Stimulated activated CD8-positive, alpha-beta memory T cell treated with anti-CD3 and anti-CD28 coated beads, Interleukin-2, amount 100 ng/mL, for 1 hour (primary cell): ENCODE measurements at places on chromosomes 7 and 10.

GRCh38 chr7:102119213-102119651 is 167.4 kb upstream of the SH2B2 start:
- no peak for DNase-seq

- no peak for DNase-seq
Observed at GRCh38 chr7:113367041-113367586, 248.8 kb upstream of the SMIM30 start.

GRCh38 chr7:133511252-133511651 is 258.4 kb downstream of the EXOC4 start:
- DNase-seq = no peak

GRCh38 chr7:111329367-111330234 is 232.7 kb downstream of the IMMP2L start:
- DNase-seq = no peak

DNA sequence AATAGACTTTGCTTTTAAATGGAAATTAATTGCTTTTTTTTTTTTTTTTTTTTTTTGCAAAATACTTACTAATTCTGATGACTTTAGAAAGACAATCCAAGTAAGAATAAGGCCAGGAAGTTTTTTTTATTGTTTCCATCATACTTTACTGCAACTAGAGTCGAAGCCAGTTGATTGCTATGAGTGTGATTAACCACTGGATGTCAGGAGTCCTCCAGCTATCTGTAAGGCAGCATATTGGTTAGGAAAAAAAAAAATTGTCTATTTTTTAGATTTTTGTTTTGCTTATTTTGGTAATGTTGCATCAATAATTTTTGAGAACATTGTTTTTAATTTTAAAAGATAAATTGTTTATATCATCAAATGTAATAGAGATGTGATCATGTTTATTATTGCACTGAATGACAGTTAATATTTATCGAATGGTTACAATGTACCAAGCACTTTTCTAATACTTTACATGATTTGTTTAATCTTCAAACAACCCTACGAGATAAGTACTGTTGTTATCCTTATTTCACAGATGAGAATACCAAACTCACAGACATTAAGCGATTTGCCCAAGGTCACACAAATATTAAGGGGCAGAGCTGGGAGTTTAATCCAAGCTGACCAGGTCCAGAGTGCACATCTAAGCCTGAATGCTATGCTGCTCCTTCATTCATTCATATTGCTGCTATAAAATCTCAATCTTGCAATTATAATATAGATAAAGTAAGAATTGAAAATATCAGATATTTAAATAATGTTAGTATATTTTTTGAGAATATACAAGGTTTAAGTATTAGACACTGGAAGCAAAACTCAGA is 19.9 kb upstream of the LMOD2 start:
- DNase-seq = no peak

DNA sequence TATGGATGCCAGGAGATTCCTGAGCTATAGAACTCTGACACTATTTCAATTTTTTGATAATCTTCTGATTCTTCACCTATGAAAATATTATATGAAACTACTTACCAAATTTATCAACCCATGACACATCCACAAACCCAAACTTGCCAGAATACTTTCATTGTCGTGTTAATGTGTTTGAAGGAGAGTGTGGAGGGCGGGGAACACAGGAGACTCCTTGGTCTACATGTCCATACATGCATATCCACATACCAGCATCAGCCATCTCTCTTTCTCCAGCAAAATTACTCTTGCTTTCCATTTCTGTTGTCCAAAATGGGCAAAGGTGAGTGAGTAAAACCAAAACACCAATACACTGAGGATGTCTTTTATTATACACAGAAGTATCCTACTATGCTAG is 23.5 kb upstream of the BPGM start:
- DNase-seq = no peak

- DNase-seq = no peak
Observed at GRCh38 chr10:129754211-129755050, 209.6 kb downstream of the EBF3 start.
